ENCODE measurements at places on chromosomes 3 and 15.

GRCh38 chr15:63109920-63110319, 11.7 kb upstream of the LACTB start:
- DNase-seq, result no peak

- DNase-seq, result no peak
Measured at GRCh38 chr15:101288905-101289513, 6.0 kb downstream of the SNRPA1 start.

GRCh38 chr3:46838301-46838700, 24.9 kb downstream of the MYL3 start:
- DNase-seq, result no peak

- DNase-seq, result no peak
Measured at GRCh38 chr3:127982155-127982554, 67.1 kb downstream of the KBTBD12 start.

DNA sequence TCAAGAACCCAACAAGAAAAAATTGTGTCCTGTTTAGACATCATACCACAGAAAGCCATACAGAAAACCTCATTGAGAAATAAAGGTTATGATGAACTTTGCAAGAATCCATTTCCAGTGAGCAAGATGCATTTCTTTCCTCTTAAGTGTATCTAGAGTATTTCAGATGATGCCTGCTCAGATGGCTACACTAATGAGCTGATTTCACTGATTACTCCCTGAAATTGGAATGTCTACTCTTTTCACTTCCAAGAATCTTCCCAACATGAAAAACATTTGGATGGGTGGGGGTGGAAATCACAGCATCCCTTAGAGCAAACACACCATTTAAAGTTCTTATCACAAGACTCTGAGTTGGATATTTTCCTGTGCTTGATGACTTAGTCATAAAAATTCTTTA, 41.4 kb upstream of the IL12A start:
- DNase-seq, result no peak

DNA sequence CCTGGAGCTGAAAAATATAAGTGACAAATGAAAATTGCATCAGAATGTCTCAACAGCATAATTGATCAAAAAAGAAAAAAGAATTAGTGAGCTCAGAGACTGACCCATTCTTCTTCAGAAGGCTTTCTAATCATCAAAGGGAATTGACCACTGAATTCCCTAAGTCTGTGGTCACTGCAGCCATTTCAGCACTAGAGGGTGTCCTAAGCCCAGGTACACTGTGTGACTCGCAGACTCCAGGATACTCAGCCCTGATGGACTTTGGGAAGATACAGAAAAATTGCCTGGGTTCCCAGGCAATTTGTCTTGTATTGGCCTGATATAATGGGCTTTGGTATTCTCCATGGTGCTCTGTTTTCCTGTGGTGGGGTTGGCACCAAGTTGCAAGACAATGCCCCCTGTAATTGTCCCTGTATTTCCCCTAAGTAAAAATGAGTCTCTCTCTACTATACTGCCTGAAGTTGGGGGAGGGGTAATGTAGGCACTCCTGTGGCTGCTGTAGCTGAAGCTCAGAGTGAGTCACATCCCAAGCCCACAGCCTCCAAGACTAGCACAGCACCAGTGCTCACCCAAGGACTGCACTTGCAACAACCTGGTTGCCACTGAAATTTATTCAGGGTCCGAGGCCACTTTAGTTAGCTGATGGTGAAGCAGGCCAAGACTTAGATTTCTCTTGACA, 256.0 kb upstream of the STAC start:
- no peak for DNase-seq

- DNase-seq, result no peak
Measured at GRCh38 chr15:77168616-77169015, 97.7 kb upstream of the TSPAN3 start.

GRCh38 chr3:48141604-48142137, 46.5 kb downstream of the CDC25A start:
- DNase-seq, result no peak

DNA sequence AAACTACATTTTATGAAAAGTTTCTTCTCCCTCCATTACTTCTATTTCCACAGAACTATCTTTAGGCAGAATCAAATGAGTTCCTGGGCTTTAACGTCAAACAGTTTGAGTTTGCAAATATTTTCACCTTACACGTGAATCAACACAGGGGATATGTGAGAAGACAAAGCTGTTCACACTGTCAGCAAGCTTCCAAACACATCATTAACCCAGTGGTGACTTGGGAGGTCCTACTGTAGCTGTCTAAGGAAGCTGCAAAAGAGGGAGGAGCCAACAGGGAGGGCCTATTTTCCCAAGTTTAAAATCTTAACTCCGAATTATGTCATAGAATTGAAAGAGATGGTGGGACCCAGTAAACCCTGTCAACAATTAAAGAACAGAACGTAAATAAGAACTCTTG, 337.8 kb upstream of the DNAJC19 start:
- DNase-seq, result no peak

DNA sequence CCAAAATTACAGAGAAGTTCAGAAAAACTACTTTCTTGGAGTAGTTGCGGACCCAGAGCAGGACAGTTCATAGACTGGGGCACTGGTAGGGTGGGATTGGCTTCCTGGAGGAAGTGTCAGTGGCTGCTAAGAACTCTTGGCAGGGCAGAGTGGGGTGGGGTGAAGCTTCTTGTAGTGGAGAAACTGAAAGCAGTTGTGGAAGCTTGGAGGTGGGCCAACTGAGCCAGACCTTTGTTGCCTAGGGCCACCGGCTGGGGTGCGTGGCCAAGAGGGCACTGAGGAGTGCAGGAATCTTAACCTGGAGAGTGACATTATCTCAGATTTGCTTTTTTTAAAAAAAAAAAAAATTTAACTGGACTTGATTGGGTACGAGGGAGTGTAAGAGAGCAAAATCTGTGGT, 3.1 kb downstream of the KAT2B start:
- peak; percentile 24 for DNase-seq

DNA sequence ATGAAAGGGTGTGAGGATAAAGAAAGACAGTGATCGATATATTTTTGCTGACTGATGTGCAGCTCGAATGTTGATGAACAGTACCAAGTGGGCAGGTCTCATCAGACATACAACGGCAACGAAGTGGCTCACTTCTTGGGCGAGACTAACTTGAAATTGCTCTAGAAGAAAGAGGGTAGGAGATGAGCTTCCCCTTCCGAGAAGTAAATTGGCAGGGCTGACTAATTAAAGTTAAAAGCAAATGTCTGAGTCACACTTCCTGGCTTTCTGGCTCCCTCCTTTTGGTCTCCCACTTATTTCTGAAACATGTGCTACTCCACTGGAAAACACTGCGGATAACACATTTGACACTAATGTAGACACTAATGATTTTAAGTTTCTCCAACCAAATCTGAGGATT, 228.3 kb downstream of the ABHD5 start:
- DNase-seq, result no peak

GRCh38 chr3:188137051-188137450, 16.9 kb upstream of the LPP start:
- DNase-seq, result no peak

GRCh38 chr15:63893866-63894661, 60.3 kb upstream of the HERC1 start:
- DNase-seq, result no peak

DNA sequence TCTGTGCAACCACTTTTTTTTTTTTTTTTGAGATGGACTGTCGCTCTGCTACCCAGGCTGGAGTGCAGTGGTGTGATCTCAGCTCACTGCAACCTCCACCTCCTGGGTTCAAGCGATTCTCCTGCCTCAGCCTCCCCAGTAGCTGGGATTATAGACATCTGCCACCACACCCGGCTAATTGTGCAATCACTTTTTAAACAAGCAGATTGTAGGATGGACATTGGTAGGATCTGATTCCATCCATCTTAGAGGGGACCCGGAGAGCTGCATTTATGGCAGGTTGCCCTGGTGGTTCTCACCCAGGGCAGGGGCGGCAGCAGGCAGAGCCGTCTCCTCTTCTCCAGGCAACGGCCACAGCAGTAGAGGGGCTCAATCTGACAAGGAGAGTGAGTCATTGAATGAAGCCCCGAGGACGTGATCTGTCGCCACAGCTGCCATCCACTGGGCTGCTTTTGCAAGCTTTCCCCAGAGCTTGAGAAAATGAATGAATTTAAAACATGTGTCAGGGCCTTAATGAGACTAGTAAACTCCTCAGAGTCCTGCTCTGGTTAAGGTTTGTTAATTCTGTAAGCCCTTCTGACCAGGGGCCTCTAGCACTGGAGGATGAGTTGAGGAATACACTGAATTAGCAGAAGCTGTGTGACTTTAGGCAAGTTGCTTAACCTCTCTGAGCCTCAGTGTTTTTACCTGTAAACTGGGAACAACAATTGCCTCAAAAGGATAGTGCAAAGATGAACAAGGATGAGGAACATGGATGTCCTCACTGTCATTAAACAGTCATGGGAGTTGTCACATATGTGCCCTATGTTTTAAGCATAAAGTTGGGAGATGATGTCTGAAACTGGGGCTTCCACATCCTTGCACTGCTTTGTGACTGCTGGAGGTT, 129.1 kb downstream of the ASB7 start:
- no peak for DNase-seq

GRCh38 chr3:130677343-130677742, 69.3 kb downstream of the PIK3R4 start:
- DNase-seq, result no peak

DNA sequence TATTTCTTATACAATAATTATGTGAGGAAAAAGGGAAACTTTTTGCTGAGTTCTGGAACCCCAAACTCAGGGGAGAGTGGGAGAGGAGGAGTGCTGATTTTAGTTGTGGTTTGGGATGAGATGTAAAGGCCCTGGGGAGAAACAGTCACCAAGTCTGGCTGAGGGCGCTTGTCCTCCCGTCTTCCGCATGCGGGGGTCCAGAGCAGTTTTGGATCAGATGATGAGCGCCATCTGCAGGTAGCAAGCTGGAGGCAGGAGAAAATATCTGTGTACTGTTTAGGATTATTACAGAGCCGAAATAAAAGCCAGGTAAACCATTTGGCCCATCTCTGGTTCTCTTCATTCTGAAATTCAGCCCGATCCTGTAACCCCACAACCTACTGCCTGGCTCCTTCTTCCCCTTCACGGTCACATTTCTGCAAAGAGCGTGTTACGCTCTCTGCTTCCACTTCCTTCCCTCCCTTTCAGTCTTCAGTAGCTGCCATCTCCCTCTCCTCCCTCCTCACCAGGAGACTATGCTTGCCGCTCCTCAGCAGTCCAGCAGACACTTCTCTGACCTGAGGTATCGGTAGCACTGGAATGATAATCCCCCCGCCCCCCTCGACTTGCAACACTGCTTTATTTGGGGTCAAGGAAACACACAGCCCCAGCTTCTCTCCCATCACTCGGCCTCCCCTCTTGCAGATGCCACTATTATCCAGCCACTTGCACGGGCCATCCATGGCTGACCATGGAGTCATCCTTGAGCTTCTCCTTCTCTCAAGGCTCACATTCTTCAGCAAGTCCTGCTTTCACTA, 1.4 kb upstream of the PARP14 start:
- peak; percentile 9 for DNase-seq

GRCh38 chr3:46898321-46899150, 21.0 kb downstream of the PTH1R start:
- DNase-seq, result no peak

DNA sequence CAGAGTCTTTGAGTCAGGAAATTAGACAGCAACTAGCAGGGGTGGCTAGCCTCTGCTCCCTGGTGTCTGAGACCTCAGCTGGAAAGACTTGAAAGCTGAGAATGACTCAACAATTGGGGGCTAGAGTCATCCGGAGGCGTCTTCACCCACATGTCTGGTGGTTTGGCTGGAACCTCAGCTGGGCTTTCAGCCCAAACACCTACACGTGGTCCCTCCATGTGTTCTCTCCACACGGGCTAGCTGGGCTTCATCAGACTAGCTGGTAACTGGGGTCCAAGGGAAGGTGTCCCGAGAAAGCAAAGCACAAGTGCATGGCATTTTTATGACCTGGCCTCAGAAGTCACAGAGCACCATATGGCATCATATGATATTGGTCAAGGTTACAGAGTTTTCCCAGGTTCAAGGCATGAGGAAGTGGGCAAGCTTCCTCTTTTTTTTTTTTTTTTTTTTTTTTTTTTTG, 19.9 kb upstream of the ABHD2 start:
- no peak for DNase-seq

DNA sequence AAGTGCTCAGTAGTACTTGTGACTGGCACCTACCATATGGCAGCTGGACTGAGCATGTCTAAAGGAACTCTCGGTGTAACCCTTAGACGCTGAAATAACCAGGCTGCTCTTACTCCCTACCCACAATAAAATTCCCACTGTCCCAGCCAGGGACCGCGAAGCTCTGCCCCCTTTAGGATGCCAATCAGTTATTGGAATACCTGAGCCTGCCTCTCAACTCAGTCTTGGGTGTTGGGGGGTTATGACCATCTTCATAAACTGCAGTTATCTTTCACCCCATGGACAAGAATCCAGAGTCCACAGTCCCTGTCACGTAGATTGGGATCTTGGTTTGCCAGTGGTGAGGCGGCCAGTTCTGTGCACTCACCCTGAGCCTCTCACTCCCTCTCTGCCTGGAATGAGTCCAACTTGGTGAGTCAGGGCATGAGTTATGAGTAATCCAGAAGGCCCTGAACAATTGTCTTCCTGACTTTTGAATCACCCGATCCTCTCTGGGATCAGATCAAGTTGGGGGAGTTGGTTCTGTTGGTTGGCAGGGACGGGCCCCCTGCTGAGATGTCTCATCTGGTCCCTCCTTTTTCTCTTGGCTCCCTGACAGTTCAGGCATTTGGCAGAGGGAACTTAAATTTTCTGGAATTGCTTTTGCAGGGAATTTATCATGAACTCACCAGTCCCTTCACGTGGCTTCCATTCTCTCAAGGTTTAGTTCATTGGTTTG, 120.1 kb upstream of the UBE2E1 start:
- peak; percentile 5 for DNase-seq

- DNase-seq, result no peak
Measured at GRCh38 chr3:113551820-113552219, 19.5 kb downstream of the SIDT1 start.

- no peak for DNase-seq
Measured at GRCh38 chr3:106765342-106765741, 611.9 kb upstream of the CCDC54 start.

DNA sequence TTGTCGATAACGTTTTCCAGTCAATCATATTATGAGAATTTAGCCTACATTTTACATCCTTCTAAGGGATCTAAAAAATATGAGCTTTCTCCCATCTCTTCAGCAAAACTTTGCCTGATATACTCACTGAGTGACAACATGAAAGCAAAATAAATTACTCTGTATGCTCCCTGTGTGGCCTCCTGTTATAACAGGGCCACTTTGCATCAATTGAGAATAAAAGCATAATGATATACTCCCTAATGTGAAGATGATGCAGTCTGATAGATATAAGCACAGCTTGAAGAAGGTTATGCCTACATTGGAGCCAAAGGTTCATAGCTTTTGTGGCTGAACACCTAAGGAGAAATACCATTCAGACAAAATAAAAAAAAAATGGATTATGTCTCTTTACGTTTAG, 561.3 kb upstream of the ZNF717 start:
- no peak for DNase-seq

GRCh38 chr3:77236118-77236517, 196.2 kb downstream of the ROBO2 start:
- no peak for DNase-seq

Measured in esophagus squamous epithelium (tissue), 5 donors.